ENCODE measurements at places on chromosomes 7 and 10.

- no peak for DNase-seq
Observed at GRCh38 chr7:137846827-137847567, at the start of gene DGKI. DGKI (minus strand) TSS chr7:137846974.

DNA sequence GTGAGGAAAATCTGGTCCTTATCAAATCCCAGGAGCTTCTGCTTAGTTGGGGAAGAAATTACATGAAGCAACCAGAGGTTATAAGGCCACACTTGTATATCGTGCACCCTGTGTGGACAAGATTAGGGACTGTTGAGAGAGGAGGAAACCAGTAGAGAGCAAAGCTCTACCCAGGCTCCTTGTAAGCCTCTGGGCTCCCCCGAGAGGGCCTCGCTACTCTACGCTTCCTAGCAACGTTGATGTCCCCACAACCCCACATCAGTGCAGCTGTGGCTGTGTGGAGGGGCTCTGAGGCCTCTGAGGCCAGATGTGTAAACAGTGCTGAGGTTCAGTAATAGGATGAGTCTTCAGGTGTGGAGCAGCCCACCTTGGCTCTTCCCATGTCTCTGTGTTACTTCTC is 16.0 kb downstream of the HIF1AN start:
- no peak for DNase-seq

DNA sequence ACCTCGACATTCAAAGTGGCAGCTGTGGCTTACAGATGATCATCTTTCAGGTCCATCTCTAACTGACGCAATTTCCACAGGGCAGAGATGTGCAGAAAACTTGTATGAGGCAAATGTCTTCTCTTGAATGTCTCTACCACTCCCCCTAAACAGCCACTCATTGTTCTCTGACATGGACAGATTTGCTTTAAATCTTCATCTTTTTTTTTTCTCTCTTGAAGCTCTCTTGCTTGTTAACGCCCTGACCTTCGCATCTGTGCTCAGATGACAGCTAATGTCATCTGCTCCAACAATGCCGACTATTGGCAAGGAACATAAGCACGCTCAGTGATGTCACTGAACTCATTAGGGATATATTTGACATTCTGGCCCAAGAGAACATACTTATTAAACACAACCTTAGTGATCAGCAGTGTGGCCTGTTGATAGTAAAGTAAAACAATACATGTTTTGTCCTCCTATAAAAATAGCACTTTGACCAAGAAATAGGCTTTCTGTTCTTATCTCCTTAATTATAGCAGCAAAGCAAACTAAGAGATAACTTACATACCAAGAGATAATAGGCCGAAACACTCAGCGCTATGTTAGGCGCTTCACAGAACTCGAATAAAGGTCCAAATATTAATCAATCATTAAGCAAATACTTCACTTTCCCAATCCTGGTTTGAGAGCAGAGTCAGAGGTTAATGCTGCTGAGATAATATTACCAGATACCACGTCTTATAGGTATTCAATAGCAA is 583.5 kb downstream of the PARD3 start:
- DNase-seq = no peak

- DNase-seq = no peak
Observed at GRCh38 chr7:132435016-132435990, 141.0 kb downstream of the PLXNA4 start.

DNA sequence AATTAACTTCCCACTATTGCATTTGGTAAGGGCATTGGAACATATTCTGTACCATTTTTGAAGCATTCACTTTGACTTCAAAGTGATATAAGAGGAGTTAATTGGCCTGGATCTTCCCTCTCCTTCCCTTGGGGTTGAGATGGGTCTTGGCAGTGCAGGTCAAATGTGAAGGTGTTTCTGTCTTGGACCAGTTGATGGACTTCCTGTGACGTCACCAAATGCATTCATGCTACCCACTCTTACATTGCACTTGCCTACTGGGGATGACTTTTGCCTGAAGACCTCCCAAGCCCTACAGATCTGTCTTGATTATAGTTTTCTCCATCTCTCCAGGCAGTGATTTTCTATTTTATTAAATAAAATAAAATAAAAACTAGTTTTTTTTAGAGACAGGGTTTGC is 221.5 kb downstream of the BUB3 start:
- DNase-seq = no peak

DNA sequence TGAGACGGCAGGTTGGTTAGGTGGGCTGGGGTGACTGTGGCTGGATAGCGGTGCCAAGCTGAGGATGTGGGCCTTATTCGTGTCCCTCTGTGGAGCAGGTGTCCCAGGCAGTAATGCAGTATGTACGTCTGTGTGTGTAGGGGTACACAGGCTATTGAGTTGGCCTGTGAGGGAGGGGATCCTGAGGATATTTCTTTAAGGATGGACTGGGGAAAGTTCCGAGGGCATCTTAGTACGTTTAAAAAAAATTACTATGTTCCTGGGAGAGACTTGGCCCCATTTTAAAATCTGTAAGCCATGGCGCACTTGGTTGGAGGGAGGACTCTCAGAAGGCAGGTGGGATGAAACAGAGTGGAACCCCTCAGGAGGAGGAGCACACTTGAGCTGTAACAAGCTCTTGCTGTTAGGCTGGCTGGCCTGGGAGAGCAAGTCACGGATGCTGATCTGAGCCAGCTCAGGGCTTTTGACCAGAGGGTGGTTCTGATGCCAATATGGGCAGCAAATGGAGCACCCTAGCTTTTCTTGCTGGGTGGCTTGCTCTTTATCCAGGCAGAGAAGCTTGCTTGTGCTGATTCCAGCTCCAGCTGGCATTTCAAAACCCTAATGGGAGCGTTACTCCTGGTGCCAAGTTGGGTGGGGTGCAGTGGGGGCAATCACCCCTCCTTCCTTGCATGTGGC is 765 bp downstream of the WBP1L start:
- peak; percentile 29 for DNase-seq

DNA sequence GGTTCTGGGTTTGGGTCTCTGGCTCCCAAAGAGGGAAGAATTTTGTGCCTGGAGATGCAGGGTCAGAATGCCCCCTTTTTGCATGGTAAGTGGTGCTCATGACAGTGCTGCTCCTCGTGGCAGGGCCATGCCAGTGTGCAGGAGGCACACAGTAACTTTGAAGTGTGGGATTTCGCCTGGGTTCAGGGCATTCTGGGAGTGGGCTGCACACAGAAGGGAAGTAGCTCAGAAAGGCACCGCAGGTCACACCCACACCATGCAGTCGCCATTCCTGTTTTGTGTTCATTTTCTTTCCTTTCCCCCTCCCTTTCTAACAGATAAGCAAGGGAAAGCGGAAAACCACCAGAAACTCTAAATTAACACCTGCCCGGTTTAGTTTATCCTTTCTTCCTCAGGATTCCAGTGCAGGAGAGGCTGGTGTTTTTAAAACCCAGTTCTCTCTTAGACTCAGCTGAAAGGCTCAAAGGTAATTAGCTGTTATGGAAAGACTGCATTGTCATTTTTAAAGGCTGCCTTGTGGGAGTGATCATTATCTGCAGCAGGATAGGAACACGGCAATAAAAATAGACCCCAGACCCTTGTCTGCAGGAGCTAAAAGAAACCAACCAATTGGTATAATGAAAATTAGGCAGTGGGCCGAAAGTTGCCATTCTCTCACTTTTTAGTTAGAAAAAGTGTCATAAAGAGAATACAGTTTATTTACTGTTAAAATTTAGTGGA is 50.2 kb downstream of the EEPD1 start:
- DNase-seq = no peak

DNA sequence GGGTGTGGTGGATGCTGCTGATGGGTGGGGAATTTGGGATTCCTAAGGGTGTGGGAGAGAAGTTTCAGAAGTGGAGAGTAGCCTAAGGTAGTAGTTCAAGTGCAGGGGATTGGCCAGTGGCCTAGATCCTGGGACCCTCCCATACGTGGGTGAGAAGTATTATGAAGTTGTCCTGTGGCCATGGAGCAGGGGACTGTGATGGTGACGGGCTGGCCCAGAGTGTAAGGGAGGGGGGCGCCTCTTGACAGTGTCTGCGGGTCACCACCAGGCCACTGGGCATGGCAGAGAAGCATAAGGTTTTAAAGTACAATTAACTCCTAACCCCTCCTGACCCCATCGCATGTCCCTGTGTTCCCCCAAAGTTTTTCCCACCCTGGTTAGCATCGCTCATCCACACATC is 70.2 kb downstream of the RBM33 start:
- no peak for DNase-seq

- DNase-seq = no peak
Observed at GRCh38 chr7:94445696-94446194, 51.0 kb downstream of the COL1A2 start.

- no peak for DNase-seq
Observed at GRCh38 chr7:30662431-30662939, 19.8 kb downstream of the CRHR2 start.

- DNase-seq = no peak
Observed at GRCh38 chr10:1625731-1626130, 111.6 kb downstream of the ADARB2 start.

DNA sequence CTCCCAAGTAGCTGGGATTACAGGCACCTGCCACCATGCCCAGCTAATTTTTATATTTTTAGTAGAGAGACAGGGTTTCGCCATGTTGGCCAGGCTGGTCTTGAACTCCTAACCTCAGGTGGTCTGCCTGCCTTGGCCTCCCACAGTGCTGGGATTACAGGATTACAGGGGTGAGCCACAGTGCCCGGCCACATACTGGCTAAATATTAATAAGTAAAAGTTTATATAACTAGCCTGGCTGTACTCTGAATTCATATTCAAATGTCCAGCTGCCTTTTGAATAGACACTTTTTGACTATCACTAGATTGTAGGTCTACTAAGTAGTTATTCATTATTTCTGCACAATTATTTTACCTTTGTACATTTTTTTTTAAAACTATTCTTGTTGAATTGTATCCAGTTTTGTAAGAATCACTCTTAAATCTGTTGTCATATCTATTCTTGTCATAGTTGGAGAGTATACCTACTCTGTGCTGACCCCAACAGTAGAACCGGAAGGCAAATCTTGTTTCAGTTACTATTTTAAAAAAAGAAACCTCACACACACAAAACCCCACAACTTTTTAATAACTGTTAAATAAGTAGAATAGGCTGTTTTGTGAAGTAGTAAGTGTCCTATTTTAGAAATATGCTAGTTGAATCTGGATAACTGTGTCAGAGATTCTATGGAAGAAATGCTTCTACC is 29.6 kb downstream of the MINPP1 start:
- DNase-seq = peak; percentile 77

DNA sequence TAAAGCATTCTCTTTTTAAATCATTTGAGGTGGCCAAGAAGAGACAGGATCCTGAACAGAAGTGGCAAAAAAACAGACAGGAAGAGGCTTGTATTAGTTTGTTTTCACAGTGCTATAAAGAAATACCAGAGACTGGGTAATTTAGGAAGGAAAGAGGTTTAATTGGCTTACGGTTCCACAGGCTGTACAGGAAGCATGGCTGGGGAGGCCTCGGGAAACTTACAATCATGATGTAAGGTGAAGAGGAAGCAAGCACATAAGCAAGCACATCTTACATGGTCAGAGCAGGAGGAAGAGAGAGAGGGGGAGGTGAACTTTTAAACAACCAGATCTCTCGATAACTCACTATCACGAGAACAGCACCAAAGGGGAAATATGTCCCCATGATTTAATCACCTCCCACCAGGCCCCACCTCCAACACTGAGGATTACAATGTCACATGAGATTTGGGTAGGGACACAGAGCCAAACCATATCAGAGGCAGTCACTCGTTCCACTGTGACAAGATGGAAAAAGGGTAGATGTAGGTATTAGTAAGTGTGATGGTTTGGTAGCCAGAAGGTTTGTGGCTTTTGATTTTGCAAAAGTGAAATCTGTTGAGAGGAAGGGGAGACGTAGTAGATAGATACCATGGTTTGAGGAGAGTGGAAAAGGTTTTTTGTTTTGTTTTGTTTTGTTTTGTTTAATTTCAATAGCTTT is 5.1 kb downstream of the MSRB2 start:
- DNase-seq = no peak

DNA sequence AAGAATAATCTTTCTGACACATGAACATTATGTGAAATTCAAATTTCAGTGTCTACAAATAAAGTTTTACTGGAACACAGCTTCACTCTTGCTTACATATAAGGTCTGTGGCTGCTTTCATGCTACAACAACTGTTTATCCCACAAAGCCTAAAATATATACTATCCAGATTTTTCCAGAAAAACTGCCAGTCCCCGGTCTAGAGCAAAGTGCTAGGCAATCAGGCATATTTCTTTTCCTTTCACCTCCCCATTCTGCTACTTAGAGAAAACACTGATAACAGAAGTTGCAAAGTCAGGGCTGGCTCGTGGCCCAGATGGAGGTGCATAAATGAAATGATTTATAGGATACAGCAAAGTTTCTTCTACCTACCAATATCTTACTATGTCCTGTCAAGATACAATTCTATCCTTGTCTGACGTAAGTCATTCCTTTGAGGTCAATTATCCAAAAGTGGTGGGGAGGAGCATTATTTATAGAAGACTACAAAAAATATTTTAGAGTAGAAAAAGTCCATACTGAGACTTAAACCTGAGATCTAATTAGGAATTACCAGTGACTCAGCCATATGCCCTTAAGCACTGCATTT is 384.1 kb downstream of the NXPH1 start:
- no peak for DNase-seq

DNA sequence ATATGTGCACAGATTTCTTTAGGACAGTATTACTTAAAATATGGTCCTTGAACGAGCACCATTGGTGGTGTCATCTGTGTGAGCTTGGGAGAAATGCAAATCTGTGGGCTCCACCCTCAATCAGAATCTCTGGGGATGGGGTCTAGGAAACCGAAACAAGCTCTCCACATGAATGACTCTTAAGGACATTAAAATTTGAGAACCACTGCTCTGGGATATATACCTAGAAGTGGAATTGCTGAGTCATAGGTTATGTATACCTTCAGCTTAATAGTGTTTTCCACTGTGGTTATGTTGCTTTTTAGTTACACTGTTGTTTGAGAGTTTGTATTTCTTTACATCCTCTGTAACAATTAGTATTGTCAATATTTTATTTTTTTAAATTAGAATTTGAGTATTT is 24.0 kb downstream of the ZNRF2 start:
- DNase-seq = peak; percentile 43
